ENCODE measurements at places on chromosomes 1 and 21. TPM values are rescaled to one million over a fixed set of nuclear protein-coding genes. Genes with fewer than 3 reads are reported as not detected.

- no peak for DNase-seq
Observed at GRCh38 chr1:11502516-11502915, 23.6 kb downstream of the DISP3 start.

DNA sequence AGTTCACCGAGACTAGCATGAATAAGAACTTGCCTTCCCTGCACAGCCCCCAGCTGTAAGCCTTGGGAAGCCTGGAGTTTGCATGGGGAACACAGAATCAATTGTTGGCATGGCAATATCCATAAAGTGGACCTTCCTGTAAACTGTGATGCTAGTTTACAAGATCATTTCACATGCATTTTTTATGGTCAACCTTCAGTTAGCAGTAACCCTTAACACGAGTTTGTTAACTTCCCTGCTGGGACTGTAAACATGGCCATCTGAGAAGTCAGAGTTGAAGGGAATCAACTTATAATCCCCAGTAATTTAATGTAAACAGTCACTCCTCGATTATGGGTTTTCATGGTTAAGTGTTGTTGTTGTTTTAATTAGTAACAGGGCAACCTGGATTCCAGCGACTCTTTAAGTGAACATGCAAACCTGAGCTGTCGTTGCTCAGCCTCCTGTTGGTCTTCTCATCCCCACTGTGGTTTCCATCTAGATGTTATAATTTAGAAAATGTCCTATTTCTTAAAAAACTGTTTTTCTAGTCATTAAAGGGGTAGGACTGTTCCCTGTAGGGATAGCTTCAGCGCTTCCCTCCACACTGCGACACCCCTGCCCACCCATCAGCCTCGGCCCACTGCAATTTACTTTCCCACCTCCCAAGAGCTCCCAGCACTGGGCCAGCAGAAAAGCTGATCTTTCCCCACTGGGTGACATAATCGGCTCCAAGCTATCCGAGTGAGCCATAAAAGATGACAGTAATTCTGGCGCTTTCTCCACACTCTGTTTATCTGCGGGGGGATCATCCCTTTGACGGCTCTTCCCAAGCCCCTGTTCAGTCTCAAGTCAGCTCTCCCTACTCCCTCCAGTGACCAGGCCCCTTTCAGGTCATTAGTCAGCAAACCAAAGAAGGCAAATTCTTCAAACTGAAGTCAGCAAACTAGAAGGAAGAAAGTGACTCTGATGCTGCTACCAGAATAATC, 107.6 kb upstream of the IPO9 start:
- DNase-seq: no peak

- no peak for DNase-seq
Observed at GRCh38 chr1:192866241-192866868, 57.5 kb downstream of the RGS2 start.

DNA sequence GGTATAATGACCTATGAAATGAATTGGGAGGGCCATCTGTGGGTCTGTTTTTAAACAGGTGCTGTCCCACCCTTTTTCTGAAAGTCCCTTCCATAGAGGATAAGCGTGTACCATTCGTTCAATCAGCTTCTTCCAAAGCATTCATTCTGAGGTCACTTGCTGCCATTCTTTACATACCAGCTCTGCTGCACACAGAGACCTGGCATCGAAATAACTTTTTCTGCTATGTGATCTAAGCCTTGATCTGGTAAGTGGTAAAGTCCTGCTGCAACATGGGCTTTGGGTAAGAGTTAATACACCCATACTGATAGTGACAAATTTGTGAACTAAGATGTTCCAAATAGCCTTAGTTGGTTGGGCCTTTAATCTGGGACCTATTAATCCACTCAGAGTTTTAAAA, 38.9 kb downstream of the DR1 start:
- DNase-seq: no peak

The MLLT11 gene
- 22.1 TPM for total RNA-seq

- DNase-seq: no peak
Observed at GRCh38 chr1:201141418-201141817, 12.9 kb downstream of the TMEM9 start.

DNA sequence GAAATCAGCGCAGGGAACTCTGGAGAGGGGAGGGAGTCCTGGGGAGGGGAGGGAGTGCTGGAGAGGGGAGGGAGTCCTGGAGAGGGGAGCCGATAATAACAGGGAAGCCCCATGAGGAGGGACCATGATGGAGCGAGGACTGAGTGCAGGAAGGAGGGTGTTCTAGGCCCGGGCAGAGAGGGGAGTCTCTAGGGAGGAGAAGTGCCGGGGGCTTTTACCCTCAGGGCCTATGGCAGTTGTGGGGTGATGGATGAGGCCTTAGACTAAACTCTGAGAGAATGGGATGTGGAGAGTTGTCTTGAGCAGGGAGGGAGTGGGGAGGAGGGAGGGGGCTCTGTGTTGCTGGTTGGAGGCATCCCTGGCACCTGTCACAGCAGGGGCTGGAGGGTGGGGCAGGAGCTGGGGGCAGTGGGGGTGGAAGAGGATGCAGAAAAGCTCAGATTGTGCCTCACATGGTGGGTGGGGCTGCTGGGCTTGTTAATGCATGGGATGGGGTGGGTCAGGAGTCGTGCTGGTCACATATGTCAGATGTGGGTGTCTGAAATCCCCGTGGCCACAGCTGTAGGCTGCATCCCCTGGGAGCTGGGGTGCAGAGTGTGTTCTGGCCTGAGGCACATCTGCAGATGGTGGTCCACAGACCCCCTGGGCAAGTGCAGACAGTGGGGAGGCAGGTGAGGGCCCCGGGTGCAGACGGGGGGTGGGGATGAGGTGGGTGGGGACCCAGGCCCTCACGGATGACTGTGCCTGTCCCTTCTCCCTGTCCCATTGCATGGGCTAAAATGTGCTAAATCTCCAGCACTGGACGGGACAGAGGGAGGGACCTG, 88.4 kb upstream of the COL6A1 start:
- no peak for DNase-seq

DNA sequence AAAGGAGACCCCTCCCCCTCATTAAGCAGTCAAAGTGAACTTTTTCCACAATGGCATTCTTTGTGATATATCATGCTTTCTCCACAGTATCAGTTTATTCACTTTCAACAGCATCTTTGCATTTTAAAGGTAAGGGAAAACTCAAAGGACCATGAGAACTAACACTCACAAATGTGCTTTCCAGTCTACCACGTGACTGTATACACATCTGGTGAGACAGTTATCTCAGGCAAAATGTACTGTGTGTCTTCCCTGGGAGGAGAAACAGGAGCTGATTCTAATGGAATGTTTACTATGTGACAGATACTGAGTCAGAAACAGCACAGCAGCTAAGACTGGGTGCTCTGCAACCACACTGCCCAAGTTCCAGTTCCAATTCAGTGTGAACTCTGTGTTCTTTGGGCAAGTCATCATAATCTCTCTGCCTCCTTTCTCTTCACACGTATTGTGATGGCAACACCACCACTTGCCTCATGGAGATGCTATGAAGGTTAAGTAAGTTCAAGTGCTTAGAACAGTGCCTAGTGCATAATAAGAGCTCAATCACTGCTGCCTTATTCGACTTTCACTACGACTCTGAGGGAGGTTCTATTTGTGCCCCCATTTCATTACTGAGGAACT, 79.0 kb downstream of the SLC45A1 start:
- no peak for DNase-seq

The FCGR3B gene
- total RNA-seq: not detected

- DNase-seq: no peak
Observed at GRCh38 chr1:30302858-30303257, 420.5 kb downstream of the MATN1 start.

DNA sequence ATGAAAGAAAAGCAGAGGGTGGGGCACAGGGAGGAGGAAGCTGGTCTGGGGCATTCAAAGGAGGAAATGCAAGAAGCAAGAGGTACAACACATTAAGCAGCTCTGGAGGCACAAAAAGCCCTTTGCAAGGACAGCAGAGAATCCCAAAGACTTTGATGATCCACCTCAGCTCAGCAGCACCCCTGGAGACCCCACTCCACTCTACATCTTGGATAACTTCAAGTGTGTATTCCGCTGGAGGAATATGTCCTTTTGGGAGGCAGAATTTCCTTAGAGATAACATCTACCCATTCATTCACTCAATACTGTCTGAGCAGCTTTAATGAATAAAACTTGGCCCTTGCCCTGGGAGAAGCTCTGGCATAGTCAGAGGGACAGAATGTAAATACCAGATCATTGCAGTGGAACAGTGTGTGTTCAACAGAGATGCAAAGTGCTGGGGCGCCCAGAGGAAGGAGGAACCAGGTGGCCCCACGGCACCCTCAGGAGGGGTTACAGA, 599.7 kb downstream of the KIF26B start:
- no peak for DNase-seq

GRCh38 chr1:185291652-185292051, 25.4 kb downstream of the IVNS1ABP start:
- DNase-seq: no peak

- DNase-seq: no peak
Observed at GRCh38 chr1:115237507-115237906, 100.5 kb downstream of the NGF start.

All from osteocyte (in vitro differentiated cells).